Caudate nucleus (tissue), 63 donors: ENCODE measurements at places on chromosomes 12 and 14.

- no peak for DNase-seq
Measured at GRCh38 chr12:106714926-106715325, 59.6 kb upstream of the RIC8B start.

DNA sequence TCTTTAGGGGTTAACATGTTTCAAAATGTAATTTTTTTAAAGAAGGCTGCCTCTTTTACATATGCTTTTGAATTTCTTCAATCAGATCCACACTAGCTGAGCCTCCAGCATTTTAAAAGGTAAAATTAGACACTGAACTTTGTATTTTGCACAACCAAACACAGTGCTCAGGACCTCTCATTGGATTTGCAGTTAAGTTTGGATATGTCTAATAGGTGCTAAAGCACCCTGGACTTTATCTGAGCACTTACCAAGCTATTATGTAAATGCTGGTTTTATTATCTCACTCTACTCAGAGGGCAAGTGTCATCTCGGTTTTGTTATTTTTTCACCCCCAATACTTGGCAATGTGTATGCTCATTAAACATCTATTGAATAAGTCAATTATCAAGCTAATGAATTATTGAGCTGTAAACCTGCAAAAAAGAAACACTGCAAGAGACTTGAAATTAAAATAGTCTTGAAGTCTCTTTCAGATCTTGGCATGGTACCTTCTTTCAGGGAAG is 150.7 kb downstream of the KIF21A start:
- no peak for DNase-seq

DNA sequence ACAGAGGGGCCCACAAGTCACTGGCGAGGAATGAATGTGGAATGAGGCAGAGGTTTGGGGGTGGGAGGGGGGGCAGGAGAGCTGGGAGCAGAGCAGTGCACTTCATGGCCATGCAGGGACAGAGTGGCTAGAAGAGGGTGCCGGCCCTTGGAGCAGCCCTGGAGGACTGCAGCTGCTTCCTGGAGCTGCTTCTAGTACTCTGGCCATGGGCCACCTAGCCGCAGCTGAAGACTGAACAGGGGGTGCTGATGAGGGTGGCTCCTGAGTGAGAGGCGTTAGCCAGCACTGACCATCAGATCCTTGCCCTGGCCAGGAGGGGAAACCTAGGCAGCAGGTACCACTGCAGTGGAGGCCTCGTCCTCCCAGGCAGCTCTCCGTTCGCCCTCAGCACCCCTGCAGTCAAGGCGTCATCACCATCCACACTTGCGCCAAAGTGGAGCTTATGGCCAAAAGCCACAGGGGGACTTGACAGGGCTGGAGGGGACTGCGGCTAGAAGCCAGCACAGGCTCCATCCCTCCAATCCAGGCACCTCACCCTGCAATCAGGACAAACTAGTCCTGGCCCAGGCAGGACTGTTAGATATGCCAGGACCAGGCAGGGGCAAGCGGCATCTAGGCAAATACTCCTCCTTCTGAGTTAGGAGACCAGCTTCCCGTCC is 16.4 kb downstream of the OTUB2 start:
- DNase-seq = no peak

- DNase-seq = no peak
Measured at GRCh38 chr12:53365245-53365904, 14.6 kb upstream of the SP1 start.

DNA sequence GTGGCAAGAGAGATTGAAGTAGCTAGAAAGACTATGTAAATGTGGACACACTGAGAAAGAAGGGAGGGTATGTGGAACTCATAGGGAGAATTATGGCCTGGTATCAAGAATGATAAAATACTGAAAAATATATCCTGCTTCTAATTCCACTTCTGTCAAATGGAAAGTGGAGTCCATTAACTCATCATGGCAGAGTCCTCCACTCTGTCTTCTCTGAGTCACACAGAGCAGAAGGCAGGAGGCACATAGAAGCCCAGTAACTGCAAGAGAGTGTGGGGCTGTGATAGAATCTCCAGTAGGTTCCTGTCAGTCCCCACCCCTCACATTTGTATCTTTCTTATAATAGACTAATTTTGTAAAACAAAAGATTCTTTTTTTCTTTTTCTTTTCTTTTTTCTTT is 223.7 kb downstream of the AKAP6 start:
- DNase-seq = no peak

GRCh38 chr14:78316052-78316451 is 145.9 kb downstream of the NRXN3 start:
- DNase-seq = no peak

GRCh38 chr14:100532154-100532861 is 54.9 kb downstream of the BEGAIN start:
- no peak for DNase-seq

- no peak for DNase-seq
Measured at GRCh38 chr12:12998248-12998647, 1.8 kb downstream of the HEBP1 start.

DNA sequence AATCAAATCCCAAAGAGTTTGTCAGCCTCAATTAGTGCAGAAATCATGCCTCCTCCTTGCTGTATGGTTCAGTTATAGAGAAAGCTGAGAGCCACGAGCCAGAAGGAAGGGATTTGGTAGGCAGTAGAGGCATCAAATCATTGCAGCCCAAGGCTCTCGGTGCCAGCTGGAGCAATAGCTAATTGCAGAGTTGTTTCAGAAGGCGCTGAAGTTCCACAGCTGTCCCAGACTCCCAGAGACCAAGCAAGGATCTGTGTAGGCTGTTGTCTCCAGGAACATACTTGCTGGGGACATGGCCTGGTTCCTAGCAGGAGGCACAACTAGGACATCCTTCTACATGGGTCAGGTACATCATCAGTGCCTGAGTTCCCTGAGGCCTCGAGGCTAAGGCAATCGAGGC is 80.4 kb upstream of the WSCD2 start:
- no peak for DNase-seq

GRCh38 chr12:110536834-110537604 is 34.9 kb downstream of the RAD9B start:
- no peak for DNase-seq
